ENCODE measurements at places on chromosomes 6 and 20.

- no peak for DNase-seq
Measured at GRCh38 chr20:50281831-50282591, 91.4 kb downstream of the CEBPB start.

DNA sequence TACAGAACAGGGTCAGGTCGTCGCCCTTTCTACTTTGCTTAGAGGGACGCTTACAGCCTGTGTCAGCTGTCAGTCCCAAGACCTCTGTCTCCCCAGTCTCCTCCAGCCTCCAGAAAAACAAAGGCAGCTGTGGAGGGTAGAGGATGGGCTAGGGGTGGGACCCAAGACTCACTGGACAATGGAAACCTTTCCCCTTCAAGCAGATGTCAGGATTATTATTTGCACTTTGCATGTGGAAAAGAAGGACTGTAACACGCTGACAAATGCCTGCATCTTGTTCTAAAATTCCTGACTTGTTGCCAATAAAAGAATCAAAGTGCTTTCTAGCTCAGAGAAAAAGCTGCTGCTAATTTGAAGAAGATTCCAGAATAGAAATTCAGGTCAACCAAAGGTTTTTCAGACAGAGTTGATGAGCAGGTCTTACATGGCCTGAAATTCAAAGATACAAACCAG lies 58.7 kb downstream of the SNX5 start:
- no peak for DNase-seq

GRCh38 chr6:75501756-75502155 lies 8.2 kb upstream of the FILIP1 start:
- no peak for DNase-seq

DNA sequence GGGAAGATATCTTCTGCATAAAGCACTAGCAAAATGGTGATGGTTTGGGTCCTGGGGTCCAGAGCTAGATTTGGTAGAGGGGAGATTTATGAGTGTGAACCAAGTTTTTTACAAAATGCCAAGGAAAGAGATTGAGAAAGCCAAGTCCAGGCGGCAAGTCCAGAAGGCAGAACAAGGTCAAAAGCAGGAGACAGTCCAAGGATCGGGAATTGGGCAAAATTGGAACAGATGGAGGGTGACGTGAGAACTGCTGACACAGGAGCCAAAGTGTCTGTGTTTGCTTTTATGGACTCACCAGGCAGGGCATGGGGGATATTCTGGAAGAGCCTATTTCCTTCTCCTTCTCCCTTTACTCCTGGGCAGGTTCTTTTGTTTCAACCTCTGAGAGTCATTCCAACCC lies 4.1 kb downstream of the NHLRC1 start:
- no peak for DNase-seq

GRCh38 chr20:34773726-34774125 lies 51.7 kb downstream of the NCOA6 start:
- no peak for DNase-seq

GRCh38 chr20:41185013-41185757 lies 47.8 kb downstream of the PLCG1 start:
- no peak for DNase-seq

- DNase-seq = no peak
Measured at GRCh38 chr6:15255481-15255880, 9.6 kb downstream of the JARID2 start.

DNA sequence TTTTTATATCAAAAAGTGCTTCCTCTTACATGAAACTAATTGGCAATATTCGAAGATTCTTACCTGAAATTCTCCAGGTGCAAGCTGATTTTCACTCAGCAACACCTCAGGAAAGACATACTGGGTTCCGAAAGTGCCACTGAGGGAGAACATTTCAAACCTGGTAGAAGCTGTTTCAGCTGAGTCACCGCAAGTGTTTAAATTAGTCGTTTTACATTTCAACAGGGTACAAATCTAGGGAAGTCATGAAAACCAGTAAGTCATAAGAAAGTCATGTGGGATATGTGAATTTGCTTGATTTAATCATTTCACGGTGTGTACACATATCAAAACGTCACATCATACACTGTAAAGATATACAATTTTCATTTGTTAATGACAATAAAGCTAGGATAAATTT lies 25.3 kb upstream of the TAAR1 start:
- DNase-seq = no peak

- DNase-seq = no peak
Measured at GRCh38 chr6:73586416-73586974, 65.7 kb upstream of the EEF1A1 start.

- no peak for DNase-seq
Measured at GRCh38 chr6:133957780-133958242, 4.8 kb downstream of the TBPL1 start.

GRCh38 chr20:50983321-50983720 lies 24.7 kb downstream of the MOCS3 start:
- DNase-seq = no peak

DNA sequence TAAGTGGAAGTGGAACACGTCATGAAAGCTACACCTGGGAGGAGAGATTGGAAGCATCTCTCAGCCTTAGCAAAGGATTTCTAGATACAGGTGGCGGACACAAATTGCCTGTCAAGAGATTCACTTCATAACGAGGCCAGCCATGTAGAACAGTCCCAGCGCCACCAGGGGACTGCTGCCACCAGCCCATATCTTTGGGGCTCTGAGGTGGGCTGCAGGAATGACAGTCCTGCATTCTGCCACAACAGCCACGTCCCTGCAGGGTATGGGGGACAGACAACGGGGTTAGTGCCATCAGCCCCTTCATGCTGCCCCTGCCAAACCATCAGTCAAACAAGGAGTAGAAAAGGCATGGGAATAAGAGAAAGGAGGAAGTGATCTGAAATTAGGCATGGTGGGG lies 81.2 kb upstream of the SASH1 start:
- no peak for DNase-seq

- DNase-seq = no peak
Measured at GRCh38 chr6:75234126-75234865, 9.3 kb downstream of the COX7A2 start.

GRCh38 chr6:138403324-138403800 lies 661 bp upstream of the HEBP2 start:
- DNase-seq = peak; percentile 56

GRCh38 chr6:49097116-49097515 lies 365.9 kb downstream of the MMUT start:
- DNase-seq = no peak

DNA sequence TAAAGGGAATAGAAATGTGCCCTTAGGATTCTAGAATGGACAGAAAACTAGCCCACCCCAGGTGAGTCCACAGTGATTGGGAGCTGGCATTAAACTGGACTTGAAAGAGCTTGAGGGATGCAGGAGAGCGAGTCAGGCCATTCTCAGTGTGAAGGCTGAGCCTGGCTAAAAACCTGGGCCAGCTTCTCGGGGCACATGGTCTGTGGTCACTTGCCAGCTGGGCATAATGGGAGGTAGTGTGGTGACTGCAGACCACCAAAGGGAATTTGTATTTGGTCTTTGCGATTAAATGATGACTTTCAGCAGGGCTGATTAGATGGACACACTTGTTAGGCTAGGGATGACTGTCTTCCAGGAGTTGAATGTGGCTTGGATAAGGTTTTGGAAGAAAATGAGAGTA lies 71.3 kb downstream of the TULP4 start:
- DNase-seq = no peak

GRCh38 chr6:9143140-9143539 lies 707.8 kb upstream of the SLC35B3 start:
- no peak for DNase-seq

GRCh38 chr20:44447827-44448419 lies 27.8 kb upstream of the TTPAL start:
- DNase-seq = no peak

DNA sequence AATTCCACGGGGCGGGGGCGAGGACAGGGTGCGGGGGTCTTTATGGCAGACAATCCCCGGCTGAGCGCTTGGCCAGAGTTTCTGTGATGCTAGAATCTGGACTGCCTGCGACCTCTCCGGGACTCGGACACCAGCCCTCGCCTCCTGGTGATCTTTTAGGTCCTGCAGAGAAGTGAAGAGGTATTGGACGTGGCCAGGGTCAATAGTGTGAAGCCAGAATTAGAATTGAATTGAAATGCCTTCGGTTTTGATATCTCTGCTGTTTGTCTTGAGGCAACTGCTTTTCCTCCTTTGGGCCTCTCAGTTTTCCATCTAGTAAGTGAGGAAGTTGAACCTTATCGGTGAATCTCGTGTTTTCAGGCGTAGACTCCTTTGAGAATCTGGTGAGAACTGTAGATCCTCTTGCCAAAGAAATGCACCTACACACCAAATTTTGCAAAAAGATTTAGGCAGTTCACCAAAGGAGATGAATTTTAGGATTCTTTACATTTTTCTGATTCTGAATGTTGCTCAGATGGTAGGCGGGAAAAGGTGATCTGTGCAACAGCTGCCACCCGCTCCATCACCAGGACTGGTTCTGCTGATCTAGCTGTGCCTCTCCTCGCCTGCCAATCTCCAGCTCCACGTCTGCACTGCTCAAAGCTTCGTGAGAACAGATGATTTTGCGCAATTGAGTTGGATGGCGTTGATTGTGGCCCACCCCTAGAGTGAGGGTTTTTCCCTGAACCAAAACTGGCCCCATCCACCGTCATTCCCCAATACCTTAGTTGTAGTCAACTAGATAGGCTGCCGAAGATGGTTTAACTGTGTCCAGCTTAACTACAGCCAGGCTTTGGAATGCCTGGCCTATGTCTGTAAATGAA lies 837 bp upstream of the OSER1 start:
- peak; percentile 35 for DNase-seq

DNA sequence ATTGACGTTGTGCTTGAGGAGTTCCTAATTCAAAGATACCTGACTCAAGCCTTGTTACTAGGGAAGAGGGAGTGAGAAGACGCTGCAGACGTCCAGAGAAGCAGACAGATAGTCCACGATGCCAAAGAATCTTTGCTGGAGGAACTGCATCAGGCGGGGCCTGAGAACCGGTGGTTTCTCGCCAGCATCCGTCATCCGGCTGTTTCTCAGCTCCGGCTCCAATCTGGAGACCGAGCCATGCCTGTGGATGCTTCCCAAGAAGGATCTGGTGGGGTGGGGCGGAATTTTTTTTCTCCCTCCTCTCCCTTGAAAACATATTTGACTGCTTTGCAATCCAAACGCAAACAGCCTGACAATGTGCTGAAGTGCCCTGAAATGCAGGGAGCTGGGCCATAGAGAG lies 125.8 kb upstream of the SRSF6 start:
- DNase-seq = no peak

- no peak for DNase-seq
Measured at GRCh38 chr6:65771946-65772345, 64.9 kb upstream of the EYS start.

DNA sequence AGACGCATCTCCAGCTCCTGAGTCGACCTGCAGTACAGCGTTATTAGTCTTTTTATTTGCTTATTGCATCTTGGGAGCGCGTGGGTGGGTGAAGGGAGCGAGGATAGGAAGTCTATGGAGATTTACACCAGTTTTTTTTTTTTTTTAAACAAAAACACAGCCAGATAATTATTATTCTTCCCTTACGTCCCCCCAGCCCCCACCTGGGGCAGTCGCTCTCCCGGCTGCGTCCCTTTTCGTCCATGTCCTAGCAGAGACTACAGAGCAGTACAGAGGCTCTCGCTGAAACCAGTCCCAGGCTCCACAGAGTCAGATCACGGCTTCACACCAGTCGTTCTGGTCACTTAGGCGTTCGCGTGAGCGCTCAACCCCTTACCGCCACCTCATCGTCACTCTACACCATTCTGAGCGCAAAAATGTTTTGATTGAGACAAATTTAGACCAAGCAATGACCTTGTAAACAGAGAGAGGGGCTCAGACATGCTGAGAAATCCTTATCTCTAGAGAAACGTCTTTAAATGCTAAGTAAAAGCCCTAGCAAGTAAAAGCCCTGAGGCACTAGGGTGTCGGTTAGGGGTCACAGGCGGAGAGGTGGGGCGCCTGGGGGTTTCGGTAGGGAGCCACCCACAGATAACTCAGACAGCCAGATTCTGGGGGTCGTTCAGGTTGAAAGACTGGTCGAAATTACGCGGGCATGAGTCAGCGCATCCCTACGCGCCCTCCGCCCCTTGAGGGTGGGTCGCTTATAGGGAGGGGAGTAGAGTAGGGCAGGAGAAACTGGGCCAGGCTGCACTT lies 975 bp upstream of the PPT2 start:
- DNase-seq = peak; percentile 57

DNA sequence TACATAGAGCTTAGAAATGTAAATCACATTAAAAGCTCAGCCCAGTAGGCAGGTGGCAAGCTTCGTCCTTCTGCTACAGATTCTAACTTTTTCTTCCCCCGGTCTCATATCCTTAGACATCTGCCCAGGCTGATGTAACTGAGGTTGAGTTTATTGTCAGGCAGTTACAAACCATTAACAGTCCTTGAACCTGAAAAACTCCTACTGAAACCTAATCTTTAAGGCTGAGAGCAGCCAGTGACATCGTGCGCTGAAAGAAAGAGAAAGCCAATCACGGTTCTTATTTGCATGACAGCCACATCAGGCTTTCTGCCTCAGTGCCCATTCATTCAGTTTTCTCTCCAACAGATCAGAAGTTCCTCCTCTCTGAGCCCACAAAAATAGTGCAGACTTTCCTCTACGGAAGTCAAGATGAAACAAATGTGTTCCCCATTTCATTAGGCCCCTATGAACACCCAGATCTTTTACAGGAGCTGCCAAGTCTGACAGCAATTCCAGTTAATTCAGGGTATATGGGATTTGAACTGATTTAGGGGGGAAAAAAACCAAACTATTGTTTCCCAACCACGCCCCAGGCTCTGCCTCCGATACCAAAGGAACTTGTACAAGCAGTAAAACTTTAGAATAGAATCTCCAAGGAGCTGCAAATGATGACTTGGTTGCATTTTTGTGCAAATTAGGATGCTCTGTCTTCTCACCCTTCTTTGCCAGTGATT lies at the start of gene NHSL1:
NHSL1 (minus strand) TSS at position 192 of the 716 bp plus-strand sequence. CDS start 204 bp downstream, outside the sequence.
- no peak for DNase-seq

DNA sequence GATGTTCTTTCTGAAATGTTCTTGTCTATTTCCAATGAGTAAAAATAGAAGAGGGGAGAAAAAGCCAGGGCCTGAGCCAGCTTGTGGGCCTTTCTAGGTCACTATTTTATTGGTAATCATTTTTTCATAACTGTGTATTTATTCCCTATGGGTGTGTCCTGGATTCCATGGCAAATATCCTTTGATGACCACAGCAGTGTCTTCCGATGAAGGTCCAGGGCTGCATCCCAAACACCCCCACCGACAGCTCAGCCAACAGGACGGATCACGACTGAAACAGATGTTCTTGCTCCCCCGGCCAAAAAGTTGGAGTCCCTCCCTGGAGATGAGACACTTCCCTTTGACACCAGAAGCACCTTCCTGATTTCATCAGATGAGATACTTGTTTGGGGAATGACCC lies 105.4 kb upstream of the PLEKHG1 start:
- DNase-seq = no peak

GRCh38 chr6:127816643-127817042 lies 84.2 kb downstream of the THEMIS start:
- DNase-seq = no peak

DNA sequence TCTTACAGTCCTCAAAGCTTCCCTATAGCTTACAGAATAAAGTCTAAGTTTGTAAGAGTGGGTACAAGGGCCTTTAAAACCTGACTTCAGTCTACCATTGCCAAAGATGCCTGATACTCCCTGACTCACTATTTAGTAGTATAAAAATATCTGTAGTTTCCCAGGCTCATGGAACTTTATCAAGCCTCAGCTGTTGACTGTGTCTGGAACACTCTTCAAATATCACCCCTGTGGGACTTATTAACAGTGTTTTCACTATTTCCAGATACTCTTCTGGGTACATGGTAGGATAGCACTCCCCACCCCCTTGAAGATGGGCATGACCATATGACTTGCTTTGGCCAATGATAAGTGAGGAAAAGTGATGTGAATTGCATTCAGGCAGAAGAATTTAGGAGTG lies 105.3 kb upstream of the TENT5A start:
- DNase-seq = no peak

- no peak for DNase-seq
Measured at GRCh38 chr20:48709744-48710143, 118.1 kb downstream of the PREX1 start.

All from lung microvascular endothelial cell (primary cell).